ENCODE measurements at places on chromosomes 3 and 15. TPM values are rescaled to one million over a fixed set of nuclear protein-coding genes. Genes with fewer than 3 reads are reported as not detected.

DNA sequence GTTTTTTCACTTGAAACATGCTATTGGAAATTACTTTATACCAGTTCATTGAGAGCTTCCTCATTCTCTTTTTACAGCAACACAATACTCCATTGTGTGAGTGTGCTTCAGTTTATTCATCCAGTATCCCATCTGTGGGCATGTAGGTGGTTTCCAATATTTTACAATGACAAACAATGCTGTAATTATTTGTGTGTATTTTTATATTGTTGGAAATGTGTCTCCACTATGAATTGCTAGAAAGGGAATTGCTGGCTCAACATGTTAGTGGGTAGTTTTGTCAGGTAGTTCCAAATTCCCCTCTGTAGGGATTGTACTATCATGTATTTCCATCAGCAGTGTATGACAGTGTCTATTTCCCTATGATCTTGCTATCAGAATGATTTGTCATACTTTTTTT is 65.8 kb upstream of the MAGI1 start:
- no peak overlapping the region for H3K27ac ChIP-seq
- no peaks in the 10 kb centered on the region for H3K4me1 ChIP-seq
- no peak for DNase-seq
- no peaks in the 10 kb centered on the region for H3K27me3 ChIP-seq
- no peaks in the 10 kb centered on the region for H3K36me3 ChIP-seq

DNA sequence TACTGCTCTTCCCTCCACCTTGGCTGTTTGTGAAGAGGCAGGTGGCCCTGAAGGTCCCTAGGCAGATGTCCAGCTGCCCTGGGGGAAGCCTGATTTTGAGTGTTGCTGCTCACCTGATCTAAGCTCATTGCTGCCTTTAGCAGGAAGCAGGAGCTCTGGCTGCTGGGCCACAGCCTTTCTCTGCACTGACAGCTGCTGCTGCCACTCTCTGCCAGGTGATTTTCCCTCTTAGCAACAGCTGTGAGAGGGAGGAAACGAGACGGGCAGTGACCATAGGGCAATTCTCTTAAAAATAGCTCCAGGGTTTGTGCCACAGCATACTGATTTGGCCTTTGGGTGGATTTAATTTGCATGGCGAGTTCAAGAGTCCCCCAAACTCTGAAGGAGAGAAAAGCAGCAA is 415.8 kb upstream of the SEMA6D start:
- H3K36me3 ChIP-seq = no peaks in the 10 kb centered on the region
- no peak for DNase-seq
- H3K4me1 ChIP-seq = no peaks in the 10 kb centered on the region
- no peaks in the 10 kb centered on the region for H3K27me3 ChIP-seq
- H3K4me3 ChIP-seq = no peak overlapping the region

GRCh38 chr3:138824114-138824506 is 10.6 kb downstream of the PIK3CB start:
- H3K4me1 ChIP-seq = no peaks in the 10 kb centered on the region
- H3K4me3 ChIP-seq = no peak overlapping the region

GRCh38 chr3:108106031-108106430 is 15.2 kb upstream of the CD47 start:
- DNase-seq = no peak
- H3K27ac ChIP-seq = no peak overlapping the region
- no peak overlapping the region for H3K4me3 ChIP-seq
- H3K27me3 ChIP-seq = no peaks in the 10 kb centered on the region

- no peak overlapping the region for H3K27ac ChIP-seq
- no peak for DNase-seq
- H3K36me3 ChIP-seq = no peaks in the 10 kb centered on the region
- H3K4me1 ChIP-seq = no peaks in the 10 kb centered on the region
- H3K27me3 ChIP-seq = no peaks in the 10 kb centered on the region
Observed at GRCh38 chr3:185420762-185421161, 57.8 kb downstream of the MAP3K13 start.

DNA sequence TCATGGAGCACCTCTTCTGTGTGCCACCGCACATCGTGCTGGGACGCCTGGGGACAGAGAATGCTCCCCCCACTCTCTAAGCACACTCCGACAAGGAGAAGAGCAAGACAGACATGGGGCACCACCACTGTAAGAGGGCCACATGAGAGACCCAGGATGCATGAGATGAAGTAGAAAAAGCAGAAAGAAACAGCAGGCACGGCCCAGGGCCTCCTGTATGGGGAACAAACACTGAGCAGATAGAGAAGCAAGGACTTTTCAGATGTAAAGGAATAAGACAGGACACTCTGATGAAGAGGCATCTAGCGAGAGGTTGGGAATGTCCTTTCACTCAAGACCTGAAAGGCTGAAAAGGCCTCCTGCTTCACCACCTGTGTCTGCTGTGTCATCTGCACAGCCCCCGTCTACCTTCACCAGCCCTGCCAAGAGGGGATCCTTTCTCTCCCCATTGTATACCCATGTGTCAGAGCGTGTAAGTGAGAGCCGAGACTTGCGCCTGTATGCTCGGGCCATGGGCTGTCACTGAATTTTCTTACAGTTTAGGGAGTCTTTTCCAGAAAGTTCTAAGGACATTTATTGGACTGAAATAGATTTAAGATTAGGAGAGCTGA is 125.6 kb downstream of the LRRK1 start:
- DNase-seq = no peak
- no peaks in the 10 kb centered on the region for H3K4me1 ChIP-seq
- H3K27ac ChIP-seq = no peak overlapping the region
- no peak overlapping the region for H3K4me3 ChIP-seq

DNA sequence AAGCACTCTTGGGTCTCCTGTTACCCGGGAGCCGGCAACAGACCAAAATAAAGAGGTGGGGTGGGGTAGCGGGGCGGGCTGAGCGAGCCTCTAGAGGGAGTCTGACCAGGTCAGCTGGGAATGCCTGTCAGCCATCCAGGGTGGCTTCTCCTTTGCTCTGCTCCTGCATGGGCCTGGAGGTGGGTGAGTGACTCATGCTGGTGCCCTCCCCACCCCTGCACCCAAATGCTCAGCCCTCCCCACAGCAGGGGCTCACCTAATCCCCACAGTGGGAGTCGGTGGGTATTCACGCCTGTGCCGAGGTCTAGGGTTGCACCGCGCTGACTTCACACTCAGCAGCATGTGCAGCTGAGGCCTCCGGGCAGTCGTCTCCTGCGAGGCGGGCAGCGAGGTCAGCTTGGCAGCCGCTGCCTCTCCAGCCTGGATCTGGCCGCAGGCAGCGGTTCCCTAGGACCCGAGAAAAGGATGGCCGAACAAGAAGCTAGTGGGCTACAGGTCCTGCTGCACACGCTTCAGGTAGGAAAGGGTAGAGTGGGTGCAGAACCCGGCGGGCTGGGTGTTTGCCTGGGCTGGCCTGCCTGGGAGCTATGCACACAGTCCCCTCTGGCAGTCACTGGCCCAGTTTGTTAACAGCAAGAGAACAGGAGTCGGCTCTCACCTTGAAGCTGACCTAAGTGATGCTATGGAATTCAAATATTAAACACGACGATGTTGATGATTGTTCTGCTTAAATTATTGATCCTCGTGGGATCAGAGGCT is at the start of gene AGBL1:
TSS of gene AGBL1 (plus strand) at position 364 of the 759 bp plus-strand sequence.
- H3K27me3 ChIP-seq = no peaks in the 10 kb centered on the region
- H3K27ac ChIP-seq = no peak within 1 kb of the TSS
- DNase-seq = no peak
- H3K4me3 ChIP-seq = no peak within 1 kb of the TSS
- H3K4me1 ChIP-seq = no peaks in the 10 kb centered on the region

The BLOC1S6 gene
- total RNA-seq = 50.9 TPM

The CD200 gene
- total RNA-seq = 17.9 TPM

The PLSCR5 gene
- not detected for total RNA-seq
